ENCODE measurements at places on chromosomes 5 and 9.

DNA sequence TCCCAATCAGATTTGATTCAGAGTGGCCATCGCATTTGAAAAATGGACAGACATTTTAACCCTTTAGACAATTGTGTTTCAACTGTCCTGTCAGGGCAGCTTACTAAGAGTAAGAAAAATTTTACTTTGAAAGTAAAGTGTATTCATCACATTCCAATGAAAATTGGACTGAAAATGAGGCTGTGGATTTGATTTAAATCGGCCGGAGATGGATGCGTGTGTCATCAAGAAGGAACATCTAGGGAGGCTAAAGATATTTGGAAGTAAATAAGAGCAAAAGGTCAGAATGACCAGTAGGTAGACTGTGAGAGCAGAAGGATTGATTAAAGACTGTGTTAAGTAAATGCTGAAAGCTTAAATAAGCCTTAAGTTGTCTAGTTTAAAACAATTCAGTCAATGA lies 1.5 kb downstream of the ZCCHC7 start:
- no peak for DNase-seq

DNA sequence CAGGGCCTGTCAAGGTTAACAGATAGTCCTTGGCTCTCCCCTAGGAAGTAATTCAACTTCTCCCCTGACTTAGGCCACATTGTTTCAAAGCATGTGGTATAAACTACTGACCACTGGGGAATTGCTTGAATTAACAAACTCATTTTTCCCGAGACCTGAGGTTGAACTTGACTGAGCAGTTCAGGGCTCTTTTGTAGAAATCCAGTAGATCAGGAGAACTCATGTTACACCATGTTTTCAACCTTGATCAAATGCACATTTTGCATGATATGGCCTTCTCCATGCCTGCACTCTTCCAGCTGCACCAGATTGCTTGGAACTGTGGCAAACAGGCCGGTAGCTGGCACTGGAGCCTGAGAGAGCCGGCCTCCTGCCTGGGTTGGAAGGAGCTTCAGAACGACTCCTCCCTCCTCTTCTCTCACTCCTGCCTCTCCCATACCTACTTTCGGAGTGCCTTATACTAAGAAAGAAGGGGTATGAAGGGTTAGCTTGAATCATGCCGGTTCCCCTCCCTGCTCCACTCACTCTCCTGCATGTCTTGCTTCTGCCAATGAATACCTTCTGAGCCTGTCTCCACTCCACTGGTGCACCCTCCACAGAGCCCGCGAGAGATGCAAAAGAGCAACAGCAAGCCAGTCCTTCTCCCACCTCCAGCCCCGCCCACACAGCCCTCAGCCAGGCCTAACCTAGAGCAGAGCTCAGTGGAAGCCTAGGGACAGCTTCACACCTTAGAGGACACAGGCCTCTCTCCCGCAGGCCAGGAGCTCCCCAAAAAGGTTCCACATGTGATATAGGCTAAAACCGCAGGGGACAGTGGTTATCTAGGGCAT lies 159.4 kb downstream of the MACROH2A1 start:
- DNase-seq, result no peak

- DNase-seq, result no peak
Measured at GRCh38 chr5:174218162-174218561, 172.7 kb downstream of the NSG2 start.

DNA sequence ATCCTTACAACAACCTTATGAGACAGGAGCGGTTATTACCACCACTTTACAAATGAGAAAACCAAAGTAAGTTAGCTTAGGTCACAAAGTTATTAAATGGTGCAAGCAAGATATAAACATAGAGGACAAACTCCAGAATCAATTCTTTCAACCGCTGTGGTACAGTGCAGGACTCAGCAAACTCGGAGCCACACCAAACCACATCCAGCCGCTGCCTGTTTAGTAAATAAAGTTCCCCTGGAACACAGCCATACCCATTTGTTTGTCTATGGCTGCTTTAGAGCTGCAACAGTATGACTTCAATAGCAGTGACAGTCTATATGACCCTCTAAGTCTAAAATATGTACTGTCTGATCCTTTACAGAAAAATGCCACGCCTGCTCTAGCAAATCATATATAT lies 1567.2 kb upstream of the WWC1 start:
- DNase-seq, result no peak

DNA sequence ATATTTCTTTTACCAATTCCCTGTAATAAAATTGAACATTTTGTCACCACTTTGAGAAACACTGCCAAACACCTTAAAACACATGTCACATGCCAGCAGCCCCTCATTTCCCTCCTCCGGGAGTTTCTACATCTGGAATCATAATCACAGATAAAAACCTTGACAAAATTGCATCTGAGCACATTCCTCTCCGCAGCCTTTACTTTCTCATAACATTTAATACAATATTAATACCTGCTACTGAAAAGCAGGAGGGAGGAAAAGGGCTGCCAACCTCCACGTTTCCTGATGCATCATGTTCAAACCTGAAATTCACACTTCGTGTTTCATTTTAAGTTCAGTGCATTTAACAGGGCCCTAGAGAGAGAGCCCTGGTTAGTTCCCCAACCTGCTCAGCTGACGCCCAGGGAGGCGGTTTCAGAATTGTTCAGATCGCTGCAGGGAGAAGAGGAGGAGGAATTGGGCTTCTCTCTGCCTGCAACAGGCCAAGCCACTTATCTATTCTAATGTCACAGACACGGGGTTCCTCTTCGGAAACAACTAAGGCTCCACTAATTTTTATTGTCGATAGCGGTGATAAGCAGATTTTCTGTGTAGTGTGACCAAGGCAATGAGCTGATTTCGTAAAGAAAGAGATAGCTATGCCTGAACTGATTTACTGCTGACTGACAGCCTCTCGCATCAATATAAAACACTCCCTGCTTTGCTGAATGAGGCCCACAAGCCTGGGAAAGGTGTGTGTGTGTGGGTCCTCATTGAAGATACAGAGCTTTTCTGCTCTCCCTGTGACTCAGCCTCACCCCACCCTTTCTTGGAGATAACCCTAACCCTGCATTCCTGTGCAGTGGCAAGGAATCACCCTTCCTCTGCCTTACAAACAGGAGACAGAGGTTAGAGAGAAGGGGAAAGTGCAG lies 4.9 kb upstream of the LHX2 start:
- no peak for DNase-seq

GRCh38 chr9:2018162-2018643 lies 3.1 kb downstream of the SMARCA2 start:
- DNase-seq, result no peak

- no peak for DNase-seq
Measured at GRCh38 chr9:137919095-137919465, 41.5 kb downstream of the CACNA1B start.

GRCh38 chr5:122870219-122870856 lies 24.9 kb downstream of the SNX24 start:
- peak; percentile 32 for DNase-seq

DNA sequence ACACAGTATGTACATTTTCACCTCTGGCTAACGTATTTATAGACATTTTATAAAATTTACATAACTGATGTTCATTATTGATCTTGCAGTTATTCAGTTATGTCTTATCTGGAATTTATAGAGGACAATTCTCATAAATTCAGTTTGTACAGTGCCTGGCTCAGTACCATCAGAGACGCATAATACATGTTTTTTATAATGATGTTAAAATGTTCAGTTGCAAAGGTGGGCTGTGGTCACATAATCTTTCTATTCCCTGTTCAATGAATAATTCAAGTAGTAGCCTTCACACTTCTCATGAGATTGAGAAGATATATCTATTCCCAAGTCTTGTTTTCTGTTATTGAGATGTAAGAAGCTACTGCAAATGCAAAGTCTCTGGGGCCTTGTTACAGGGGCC lies 393.1 kb upstream of the ARRDC3 start:
- DNase-seq, result no peak
